Hematopoietic multipotent progenitor cell treated with erythropoietin and hydrocortisone succinate and interleukin-3 and kit ligand, for 15 days (in vitro differentiated cells): ENCODE measurements at places on chromosomes 4 and X.
A peak's percentile ranks its signal among the peaks of the same experiment; 100 is the strongest.

- DNase-seq, result peak; percentile 18
These were observed 11.6 kb downstream of the PDZD4 start for GRCh38 chrX:153818571-153819383.

GRCh38 chrX:132488819-132489577 lies at the start of gene MBNL3:
Gene MBNL3 (minus strand): TSS chrX:132489038. CDS start chrX:132439611, 49,427 bp downstream.
- DNase-seq, result peak; percentile 75

GRCh38 chr4:84495794-84496261 lies 3.3 kb downstream of the NKX6-1 start:
- no peak for DNase-seq

DNA sequence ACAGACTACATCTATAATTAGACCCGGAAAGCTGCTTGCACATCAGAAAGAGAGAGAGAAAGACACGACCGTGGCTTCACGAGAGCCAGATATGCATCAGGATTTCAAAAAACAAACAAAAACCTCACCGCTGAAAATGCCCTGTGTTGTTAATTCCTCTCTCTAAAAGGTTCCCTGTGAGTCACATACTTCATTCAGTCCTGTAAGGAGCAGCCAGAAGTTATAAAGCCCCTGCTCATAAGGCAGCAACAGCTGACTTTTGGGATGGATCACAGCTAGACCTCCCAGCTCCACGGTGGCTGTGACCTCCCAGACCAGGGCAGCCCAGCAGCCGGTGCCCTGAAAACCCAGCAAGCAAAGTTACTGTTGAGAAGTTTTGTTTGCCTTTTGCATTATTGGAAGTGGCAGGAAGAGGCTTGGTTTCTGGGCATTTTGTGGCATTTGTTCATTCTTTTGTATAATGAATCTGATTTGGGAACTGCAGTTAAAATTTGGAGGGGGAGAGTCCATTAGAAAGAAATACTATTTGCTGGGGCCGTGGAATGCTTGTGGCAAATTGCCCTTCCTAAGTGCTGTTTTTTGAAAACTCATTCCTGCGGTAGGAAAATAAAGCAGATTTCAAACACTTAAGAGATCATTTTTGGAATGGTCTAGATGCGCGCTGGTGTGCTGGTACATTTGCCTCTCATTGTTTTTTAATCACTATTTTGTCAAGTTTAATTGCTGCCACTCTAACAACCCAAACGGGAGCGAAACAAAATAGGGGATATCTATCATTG lies 520.4 kb downstream of the BCOR start:
- no peak for DNase-seq

GRCh38 chrX:22247169-22247568 lies 25.5 kb upstream of the CBLL2 start:
- DNase-seq, result no peak
